Mucosa of descending colon (tissue), 3 donors: ENCODE measurements at places on chromosomes 2 and 18. TPM values are rescaled to one million over a fixed set of nuclear protein-coding genes. Genes with fewer than 3 reads are reported as not detected.

Gene NYAP2
- 0.09 TPM for total RNA-seq

Gene WDR12
- 30.4 TPM for total RNA-seq

Gene RNF152
- total RNA-seq: 61.0 TPM

Gene ST6GAL2
- 3.2 TPM for total RNA-seq

Gene CFAP53
- total RNA-seq: 0.47 TPM
